CD14-positive monocyte (primary cell): ENCODE measurements at places on chromosomes 13 and 19.
A peak's percentile ranks its signal among the peaks of the same experiment; 100 is the strongest.

DNA sequence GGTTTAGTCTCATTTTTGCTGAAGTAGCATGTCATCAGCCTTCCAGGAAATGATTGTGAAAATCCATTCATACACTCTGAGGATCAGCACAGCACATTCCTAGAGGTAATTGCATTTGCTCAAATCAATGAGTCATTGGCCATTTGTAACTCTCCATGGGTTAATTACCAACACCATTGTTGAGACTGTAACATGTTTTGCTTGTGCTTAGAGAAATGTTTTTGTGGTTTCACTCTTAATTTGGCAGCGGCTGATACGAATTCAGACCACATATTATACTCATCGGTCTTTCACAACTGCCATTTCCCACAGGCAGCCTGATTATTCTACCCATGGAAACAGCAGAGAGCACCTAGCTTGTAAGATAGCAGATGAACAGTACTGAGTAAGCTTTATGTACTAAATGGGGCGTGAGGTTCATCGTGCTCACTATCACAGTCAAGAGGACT, 110.3 kb downstream of the NHLRC3 start:
- no peak for DNase-seq

GRCh38 chr13:80341756-80342370, 937 bp upstream of the SPRY2 start:
- DNase-seq, result peak; percentile 16

- DNase-seq, result no peak
These were observed 65.0 kb downstream of the ARHGEF7 start for GRCh38 chr13:111179908-111180760.

DNA sequence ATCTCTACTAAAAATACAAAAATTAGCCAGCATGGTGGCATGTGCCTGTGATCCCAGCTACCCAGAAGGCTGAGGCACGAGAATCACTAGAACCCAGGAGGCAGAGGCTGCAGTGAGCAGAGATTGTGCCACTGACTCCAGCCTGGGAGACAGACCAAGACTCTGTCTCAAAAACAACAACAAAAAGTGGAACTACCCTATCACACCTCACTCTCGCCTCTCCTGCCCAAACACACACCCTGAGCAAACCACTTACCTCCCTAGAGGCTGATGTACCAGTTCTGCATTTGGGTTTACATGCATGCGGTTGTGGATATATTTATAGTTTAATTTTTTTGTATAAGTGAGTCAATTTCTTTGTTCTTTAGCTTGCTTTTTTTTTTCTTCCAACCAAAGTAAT, 7.7 kb upstream of the PTOV1 start:
- DNase-seq, result no peak

DNA sequence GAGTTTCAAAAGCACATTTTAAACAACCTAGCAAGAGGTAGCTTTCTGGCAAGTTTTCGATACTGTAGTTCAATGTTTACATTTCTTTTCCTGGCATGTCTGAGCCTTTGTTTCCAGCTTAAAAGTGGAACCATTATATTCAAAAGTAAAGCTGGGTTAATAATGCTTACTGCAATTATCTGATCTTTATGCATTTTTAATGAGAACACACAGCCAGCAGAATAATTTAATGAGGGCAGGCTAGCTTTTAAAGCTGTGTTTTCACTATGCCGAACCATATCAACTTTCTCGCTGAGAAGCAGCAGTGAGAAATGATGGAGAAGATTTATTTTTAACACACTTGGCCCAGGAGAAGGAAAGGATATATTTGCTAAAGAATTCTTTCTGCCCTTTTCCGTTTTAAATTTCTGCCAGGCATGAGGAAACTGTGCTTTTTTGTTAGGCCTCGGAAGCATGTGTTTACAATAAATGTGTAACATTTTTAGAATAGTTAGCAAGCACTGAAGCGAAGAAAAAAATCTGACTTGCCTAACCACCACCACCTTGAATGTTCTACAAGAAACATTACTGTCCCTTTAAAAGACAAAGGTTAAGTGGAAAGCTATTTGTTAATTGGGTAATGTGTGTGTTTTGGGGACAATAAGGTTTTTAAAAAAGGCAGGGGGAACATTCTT, 1.0 kb downstream of the MBNL2 start:
- DNase-seq, result no peak

- DNase-seq, result no peak
These were observed 91.1 kb downstream of the RNASEH2B start for GRCh38 chr13:51000571-51001260.

DNA sequence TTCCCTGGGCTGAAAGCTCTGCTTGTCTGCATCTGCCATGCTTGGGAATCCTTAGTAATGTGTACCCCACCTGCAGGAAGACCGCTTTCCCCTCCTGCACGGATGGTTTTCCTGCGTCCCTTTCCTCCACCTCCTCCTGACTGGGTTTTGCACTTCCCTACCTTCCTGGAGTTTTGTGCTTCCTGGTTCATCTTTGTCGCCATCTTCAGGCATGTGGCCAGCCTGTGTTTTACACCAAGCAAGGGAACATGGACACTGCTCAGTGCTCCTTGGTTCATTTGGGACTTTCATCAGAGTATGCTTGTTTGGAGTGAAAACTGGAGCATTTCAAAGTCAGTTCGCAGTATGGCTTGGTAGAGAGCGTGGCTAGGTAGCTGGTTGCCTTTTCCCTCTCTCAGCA, 30.7 kb downstream of the ERICH6B start:
- DNase-seq, result no peak
